ENCODE measurements at places on chromosomes 7 and 10.

DNA sequence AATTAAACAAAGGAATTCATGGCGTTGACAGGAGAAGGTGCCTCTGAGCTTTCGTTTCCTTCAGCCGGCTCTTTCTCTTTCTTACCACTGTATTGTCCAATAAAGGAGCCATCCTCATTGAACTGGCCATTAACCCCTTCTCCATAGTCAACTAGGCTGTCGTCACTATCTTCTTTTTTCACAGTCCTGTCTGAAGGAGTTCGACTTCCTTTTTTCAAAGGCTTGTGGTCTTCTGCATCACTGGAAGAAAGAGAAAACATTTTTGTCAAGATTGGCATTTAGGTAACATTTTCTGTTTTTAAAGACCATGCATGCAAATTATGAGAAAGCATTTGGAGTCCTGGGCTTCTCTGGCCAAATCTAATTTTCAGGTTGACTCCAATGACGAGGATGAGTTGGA lies 19.7 kb upstream of the LAMB4 start:
- no peak for DNase-seq

GRCh38 chr10:52083422-52083821 lies 230.7 kb upstream of the DKK1 start:
- DNase-seq, result no peak

- no peak for DNase-seq
Measured at GRCh38 chr10:84659497-84660439, 331.4 kb downstream of the CCSER2 start.

GRCh38 chr7:127629268-127629854 lies 11.4 kb upstream of the PAX4 start:
- peak; percentile 45 for DNase-seq

GRCh38 chr7:88224601-88225275 lies 4.9 kb upstream of the SRI start:
- DNase-seq, result no peak

- DNase-seq, result no peak
Measured at GRCh38 chr7:116977172-116977571, 23.9 kb downstream of the ST7 start.

Data from NCI-H2081 (cell line).